Activated CD4-positive, alpha-beta memory T cell treated with anti-CD3 and anti-CD28 coated beads, Interleukin-2, amount 10 ng/mL, durations not matched to agents 7 days and 5 days (primary cell): ENCODE measurements at places on chromosomes 2 and 18. TPM values are rescaled to one million over a fixed set of nuclear protein-coding genes. Genes with fewer than 3 reads are reported as not detected.

Gene TXNDC2
- total RNA-seq: not detected

Gene FEV
- not detected for total RNA-seq

GRCh38 chr2:200905618-200906296 is 16.6 kb downstream of the NIF3L1 start:
- peak; percentile 71 for DNase-seq
- H3K27ac ChIP-seq: no peak overlapping the region
- H3K4me3 ChIP-seq: no peak overlapping the region
- H3K36me3 ChIP-seq: peaks cover 40% of the 10 kb centered on the region
- H3K4me1 ChIP-seq: peaks cover 12% of the 10 kb centered on the region
- no peaks in the 10 kb centered on the region for H3K27me3 ChIP-seq

DNA sequence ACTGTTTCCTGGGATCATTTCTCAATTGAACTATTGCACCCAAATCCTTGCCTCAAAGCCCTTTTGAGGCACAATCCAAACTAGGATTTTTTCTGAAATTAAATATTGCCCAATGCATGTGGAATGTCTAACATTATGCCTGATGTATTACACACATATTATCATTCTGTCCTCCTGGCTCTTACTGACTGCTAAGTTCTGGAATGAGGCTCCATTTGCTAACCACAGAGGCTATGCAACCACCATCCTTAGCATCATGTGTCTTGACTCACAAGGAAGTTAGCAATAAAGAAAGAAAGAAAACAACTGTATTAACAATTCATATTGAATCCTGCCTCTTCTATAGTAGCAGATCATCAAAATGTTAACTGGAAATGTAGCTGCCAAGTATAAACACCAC is 1142.7 kb downstream of the CNTNAP5 start:
- H3K27me3 ChIP-seq: no peaks in the 10 kb centered on the region
- no peaks in the 10 kb centered on the region for H3K4me1 ChIP-seq

DNA sequence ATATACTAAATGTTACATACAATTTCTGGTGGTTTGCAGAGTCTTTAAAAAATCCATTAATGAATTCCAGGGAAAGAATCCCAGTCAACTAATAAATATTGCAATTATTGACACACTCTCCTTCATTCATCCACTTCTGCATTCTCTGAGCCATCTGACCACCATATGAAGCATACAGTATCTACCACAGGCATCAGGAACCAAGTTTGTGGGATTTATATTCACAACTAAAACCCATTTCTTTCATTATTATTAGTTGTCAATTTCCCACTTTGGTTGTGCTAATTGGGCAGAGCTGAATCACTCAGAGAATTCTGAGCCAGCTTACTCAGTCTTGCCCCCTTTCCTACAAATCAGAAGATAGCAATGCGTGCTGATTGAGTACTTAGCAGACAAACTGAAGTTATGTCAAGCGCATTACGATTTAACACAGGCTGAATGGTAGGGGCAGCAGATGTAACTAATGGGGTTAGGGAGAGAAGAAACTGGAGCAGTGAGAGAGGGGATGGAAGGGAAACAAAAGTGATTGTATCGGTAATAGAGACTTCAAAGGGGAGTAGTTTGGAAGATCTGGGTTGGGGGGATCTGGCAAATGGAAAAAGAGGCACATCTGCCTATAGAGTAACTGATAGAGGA is 52.3 kb downstream of the ZEB2 start:
- no peak for DNase-seq
- no peak overlapping the region for H3K4me3 ChIP-seq
- peaks cover 7% of the 10 kb centered on the region for H3K36me3 ChIP-seq
- no peaks in the 10 kb centered on the region for H3K27me3 ChIP-seq

Gene CYS1
- total RNA-seq: 0.40 TPM

- H3K4me3 ChIP-seq: no peak overlapping the region
- peaks cover 88% of the 10 kb centered on the region for H3K27me3 ChIP-seq
- no peak overlapping the region for H3K27ac ChIP-seq
- peaks cover 5% of the 10 kb centered on the region for H3K4me1 ChIP-seq
- no peak for DNase-seq
- no peaks in the 10 kb centered on the region for H3K36me3 ChIP-seq
Measured at GRCh38 chr2:218857371-218858137, 2.1 kb upstream of the WNT6 start.

Gene FNDC4
- total RNA-seq: not detected

Gene FOXD4L1
- total RNA-seq: 0.23 TPM

DNA sequence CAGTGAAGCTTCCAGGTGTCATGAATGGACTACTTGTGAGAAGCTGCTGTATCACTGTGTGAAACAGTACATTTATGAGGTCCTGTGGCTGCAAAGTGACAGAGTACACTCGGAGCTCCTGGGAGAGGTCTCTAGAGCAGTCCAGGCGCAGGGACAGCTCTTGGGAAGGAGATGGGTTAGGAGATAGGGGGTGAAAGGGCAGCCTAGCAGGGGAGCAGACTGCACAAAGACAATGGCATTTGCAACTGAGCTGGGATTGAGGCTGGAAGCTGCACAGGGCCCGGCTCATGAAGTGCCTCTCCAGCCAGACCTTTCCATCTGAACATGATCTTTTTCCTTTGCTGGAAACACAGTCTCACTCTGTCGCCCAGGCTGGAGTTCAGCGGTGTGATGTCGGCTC is 83.6 kb downstream of the RHOB start:
- H3K27me3 ChIP-seq: peaks cover 4% of the 10 kb centered on the region
- H3K4me1 ChIP-seq: no peaks in the 10 kb centered on the region
- H3K27ac ChIP-seq: no peak overlapping the region
- DNase-seq: no peak
- H3K4me3 ChIP-seq: no peak overlapping the region
- H3K36me3 ChIP-seq: no peaks in the 10 kb centered on the region
